ENCODE measurements at places on chromosomes 6 and 20.

DNA sequence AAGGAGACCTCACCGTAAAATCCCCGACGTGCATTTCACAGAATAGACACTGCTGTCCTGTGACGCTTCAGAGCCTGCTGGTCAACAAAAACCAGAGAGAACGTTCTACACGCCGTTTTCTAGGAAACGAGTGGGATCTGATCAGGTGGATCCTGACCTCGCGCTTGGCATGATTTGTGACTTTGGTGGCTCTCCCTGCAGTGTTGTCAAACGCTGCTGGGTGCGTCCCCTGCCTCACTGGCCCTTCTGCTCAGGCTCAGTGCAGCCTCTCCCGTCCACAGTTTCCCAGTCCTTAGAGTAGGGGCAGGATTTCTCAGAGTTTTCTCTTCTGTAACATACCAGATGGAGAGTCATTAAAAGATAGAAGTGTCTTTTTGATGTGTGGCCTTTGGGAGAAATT is 27.6 kb upstream of the IRF4 start:
- no peak for DNase-seq

DNA sequence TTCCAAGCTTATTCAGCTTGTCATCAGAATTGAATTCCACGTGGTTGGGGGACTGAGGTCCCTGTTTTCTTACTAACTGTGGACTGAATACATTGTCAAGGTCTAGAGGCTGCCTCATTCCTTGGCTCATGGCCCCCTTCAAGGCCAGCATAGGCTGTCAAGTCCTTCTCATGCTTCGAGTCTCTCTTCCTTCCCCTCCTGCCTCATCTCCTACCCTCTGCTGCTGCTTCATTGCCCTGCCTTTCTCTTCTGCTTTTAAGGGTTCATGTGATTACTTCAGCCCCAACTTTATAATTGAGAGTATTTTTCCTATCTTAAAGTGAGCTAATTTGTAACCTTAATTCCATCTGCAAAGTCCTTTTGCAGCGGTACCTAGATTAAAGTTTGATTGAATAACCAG is 27.6 kb upstream of the ZNF831 start:
- no peak for DNase-seq

DNA sequence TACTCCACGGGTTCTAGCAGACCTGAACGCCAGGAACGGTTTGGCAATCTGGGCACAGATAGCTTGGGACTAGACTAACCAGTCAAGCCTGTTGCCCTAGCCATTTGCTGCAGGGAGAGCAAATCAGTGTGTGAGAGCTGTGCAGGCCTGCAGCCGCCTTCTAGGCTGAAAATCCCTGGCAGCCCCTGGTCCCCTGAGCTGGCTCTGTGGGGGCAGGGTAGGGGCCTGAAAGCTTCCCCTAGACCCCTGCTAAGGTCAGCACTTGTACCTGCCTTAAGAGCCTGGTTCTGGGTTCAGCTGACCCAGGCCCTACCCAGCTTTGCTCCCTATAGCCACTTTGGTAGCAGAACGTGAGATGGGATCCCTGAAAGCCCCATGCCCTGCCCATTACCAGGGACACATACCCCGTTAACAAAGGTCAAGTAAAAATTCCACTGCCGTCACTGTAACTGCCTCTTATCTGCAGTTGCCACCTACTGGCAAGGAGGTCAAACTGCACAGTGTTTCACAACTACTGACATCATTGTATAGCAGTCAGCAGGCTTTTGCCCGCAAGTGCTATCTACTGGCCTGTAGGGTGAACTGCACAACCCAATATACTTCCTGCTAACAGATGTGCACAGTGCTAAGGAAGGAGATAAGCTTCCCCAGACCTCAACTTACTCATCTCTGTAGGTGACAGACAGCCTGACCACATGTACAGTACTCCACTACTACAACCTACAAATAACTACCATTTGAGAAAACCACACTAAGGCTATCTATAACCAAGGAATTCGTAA is 95.1 kb upstream of the OLIG3 start:
- DNase-seq: no peak

DNA sequence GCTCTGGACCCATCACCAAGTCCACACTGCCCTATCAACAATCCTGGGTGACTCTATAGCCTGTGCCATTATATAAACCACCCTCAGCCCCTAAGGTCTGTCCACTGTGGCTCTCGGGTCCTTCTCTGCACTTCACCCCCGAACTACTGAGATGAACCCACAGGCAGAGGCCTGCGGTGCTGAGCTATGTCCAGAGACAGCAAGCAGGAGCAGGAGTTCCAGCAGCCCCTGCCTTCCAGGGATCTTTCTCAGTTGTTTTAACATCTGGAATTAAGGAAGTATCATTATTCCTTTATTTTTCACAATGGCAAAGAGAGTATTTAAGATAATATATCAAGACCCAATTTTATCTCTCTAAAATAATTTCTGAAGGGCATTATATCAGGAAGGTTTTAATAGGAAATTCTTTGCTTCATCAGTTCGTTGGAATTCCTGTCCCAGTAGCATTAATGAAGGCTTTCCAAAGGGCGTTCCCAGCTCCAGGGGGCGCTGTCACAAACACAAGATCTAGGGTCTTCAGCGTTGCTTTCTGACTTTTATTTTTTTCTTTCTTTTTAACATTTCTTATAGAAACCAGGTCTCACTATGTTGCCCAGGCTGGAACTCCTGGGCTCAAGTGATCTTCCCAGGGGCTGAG is 27.3 kb downstream of the RRBP1 start:
- no peak for DNase-seq

- DNase-seq: no peak
Observed at GRCh38 chr6:1399085-1399780, 9.9 kb downstream of the FOXF2 start.

DNA sequence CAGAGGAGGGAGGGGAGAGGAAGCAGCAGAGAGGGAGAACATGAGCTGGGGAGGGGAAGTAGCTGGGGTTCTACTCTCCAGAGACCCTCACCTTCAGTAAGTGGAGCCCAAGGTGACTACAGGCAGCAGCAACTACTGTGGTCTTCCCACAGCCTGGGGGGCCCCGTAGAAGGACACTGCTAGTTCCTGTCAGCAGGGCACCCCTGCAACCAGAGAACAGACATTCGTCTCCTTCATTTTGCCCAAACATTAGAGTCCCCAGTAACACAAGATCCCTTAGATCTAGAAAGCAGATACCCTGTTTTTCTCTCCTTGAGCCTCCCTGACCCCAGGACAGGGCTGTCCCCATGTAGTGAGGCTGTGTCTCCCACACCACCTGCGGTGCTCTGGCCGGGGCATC is 8.2 kb downstream of the GNMT start:
- DNase-seq: no peak

GRCh38 chr20:61690993-61691838 is 374.5 kb downstream of the TAF4 start:
- DNase-seq: no peak

DNA sequence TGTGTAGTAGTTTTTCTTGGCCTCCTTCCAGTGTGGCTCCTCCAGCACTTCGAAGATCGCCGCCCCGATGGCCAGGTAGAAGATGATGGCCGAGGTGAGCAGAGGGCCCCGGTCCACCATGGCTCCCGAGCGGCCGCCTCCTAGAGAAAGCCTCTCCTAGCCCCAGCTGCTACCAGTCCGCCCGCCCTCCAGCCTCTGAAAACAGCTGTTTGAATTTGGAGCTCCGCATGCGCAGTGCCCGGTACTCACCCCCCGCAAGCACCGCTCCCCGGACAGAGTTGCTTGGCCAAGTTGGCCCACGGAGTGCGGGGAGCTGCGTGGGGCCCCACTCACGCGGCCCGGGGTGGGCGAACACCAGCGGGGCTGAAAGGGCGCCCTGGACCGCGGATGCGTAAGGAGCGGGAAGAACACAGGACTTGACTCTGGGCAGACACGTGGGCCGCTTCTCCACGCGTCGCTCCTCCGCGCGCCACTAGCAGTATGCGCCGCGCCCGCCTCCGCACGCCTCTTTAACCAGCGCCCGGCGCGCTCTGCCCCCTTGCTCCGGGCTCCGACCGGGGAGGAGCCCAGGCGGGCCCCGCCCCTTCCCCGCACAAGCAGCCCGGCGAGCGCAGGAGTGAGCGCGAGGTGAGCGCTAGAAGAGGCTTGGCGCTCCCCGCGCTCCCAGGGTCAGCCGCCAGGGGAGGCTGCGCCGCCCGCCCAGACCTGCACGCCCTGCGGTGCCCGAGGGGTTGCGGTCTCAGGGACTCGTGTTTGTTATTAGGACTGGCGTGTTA is at the start of gene KCNK5:
Gene KCNK5 (minus strand): TSS at position 484 of the 776 bp plus-strand sequence. CDS start 364 bp downstream, at position 120.
- DNase-seq: peak; percentile 66
